ENCODE measurements at places on chromosomes 3 and 15.

DNA sequence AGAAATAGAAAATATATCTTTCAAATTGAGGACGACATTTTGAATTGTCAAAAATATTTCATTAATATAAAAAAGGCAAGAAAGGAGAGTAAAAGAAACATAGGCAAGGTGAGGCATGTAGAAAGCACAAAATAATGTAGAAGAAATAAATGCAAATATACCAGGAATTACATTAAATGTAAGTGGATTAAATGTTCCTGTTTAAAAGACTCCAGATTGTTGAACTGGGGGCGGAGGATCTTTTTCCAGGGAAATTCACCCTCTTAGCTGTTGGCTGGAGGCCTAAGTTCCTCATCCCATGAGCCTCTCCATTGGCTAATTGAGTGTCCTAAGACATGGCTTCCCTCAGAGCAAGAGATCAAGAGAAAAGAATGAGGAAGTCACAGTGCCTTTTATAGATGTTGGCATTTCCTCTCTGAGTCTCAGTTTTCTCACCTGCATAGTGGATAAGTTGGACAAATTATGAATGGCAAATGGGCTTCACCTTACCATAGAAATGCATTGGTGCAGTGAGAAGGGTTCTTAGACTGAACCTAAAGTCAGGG, 147.4 kb upstream of the SMAD3 start:
- no peak overlapping the region for H3K27ac ChIP-seq
- H3K36me3 ChIP-seq, result peaks cover 3% of the 10 kb centered on the region
- H3K27me3 ChIP-seq, result peaks cover 28% of the 10 kb centered on the region

DNA sequence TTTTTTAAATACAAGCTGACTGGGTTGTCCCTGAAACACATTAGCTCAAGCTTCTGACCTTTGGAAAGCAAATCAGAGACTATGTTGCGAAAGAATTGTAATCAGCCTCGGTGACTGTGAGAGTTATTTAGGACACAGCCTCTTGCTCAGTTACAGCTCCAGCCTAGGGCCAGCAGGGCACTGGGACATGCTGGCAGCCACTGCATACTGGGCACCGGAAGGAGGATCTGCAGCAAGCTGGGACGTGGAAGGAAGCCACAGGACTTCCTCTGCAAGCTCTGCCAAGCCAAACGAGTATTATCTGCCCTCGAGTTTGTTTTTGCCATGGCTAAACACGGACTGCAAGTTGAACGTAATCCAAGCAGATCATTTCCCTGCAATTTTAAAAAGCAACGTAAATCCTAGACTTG, 24.4 kb upstream of the COPG1 start:
- peaks cover 44% of the 10 kb centered on the region for H3K4me1 ChIP-seq
- H3K4me3 ChIP-seq, result peak overlapping the region; percentile 74
- peaks cover 2% of the 10 kb centered on the region for H3K36me3 ChIP-seq
- H3K27me3 ChIP-seq, result no peaks in the 10 kb centered on the region
- peak overlapping the region; percentile 84 for H3K27ac ChIP-seq

DNA sequence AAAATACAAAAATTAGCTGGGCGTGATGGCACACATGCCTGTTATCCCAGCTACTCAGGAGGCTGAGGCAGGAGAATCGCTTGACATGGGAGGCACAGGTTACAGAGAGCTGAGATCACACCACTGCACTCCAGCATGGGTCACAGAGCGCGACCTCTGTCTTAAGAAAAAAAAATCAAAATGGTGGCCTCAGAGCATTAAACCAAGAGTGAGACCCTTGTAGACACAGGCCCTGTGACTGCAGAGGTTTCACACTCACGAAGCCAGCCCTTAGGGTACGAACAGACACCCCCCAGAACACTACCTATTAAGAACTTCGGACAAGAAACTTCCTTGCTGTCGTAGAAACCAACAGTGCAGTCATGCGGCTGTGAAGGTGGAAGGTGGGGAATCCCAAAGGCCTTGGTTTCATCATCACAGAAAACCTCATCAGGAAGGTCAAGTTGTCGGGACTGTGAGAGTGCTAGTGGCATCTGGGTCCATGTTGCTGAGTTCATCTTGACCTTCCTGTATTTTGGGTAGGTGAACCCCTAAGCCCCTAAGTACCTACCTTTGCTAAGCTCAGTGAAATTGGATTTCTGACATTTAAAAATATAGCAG, 4.8 kb upstream of the PDE8A start:
- peaks cover 11% of the 10 kb centered on the region for H3K4me1 ChIP-seq
- DNase-seq, result no peak
- H3K36me3 ChIP-seq, result no peaks in the 10 kb centered on the region
- H3K4me3 ChIP-seq, result no peak overlapping the region

DNA sequence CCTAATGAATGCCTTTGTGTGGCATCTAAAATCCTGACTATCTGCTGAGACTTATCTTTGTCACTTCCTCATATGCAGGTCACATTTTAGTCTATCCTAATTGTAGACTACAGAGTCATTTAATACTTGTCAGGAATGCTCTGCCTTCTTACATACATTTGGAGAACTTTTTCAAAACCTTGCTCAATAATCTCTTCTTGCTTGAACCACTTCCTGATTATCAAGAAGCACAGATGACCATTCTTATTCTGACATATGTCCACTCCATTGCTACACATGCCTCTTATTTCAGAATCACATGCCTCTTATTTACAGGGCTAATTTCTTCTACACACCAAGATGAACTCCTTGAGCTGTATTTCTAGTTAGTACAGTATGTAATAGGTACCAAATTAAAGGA, 400.3 kb downstream of the TBC1D5 start:
- no peak for DNase-seq
- no peak overlapping the region for H3K4me3 ChIP-seq
- H3K27me3 ChIP-seq, result no peaks in the 10 kb centered on the region
- H3K36me3 ChIP-seq, result peaks cover 3% of the 10 kb centered on the region
- no peaks in the 10 kb centered on the region for H3K4me1 ChIP-seq
- H3K27ac ChIP-seq, result no peak overlapping the region

- H3K4me1 ChIP-seq, result no peaks in the 10 kb centered on the region
- no peak overlapping the region for H3K27ac ChIP-seq
- H3K4me3 ChIP-seq, result no peak overlapping the region
- no peak for DNase-seq
- H3K36me3 ChIP-seq, result no peaks in the 10 kb centered on the region
Observed at GRCh38 chr3:178588628-178589027, 52.4 kb downstream of the KCNMB2 start.

GRCh38 chr15:100768501-100768931, 111.1 kb upstream of the ALDH1A3 start:
- H3K4me3 ChIP-seq, result no peak overlapping the region
- H3K27ac ChIP-seq, result no peak overlapping the region
- no peaks in the 10 kb centered on the region for H3K4me1 ChIP-seq
- no peaks in the 10 kb centered on the region for H3K36me3 ChIP-seq
- no peak for DNase-seq

DNA sequence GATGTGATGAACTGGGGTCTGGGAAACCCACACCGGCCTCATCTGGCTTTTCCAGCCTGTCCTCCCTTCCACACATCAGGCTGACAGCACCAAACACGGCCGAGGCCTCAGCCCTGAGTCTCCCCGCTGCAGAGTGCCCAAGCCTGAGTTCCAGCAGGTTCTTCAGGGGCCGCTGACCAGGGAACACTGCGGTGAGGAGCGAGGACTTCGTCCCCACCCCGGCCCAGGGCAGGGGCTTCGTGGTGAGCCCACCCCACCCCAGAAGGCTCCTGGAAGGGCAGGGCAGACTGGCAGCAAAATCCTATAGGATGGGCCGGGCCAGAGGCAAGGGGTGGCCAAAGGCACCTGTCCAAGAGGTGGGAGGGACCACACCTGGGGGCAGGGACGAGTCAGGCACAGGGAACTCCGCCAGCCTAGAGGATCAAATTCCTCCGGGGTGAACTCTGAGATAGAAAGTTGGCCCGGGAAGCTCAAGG, at the start of gene SLC51A:
TSS of gene SLC51A (plus strand) at position 446 of the 476 bp plus-strand sequence. CDS start 179 bp downstream, outside the sequence.
- DNase-seq, result no peak
- H3K4me3 ChIP-seq, result peak within 1 kb of the TSS; percentile 24
- H3K4me1 ChIP-seq, result peaks cover 13% of the 10 kb centered on the region
- H3K27ac ChIP-seq, result peak within 1 kb of the TSS; percentile 74

- H3K27ac ChIP-seq, result no peak overlapping the region
- no peak for DNase-seq
- no peaks in the 10 kb centered on the region for H3K36me3 ChIP-seq
- no peak overlapping the region for H3K4me3 ChIP-seq
Observed at GRCh38 chr15:27250223-27250622, 279.2 kb downstream of the GABRG3 start.

DNA sequence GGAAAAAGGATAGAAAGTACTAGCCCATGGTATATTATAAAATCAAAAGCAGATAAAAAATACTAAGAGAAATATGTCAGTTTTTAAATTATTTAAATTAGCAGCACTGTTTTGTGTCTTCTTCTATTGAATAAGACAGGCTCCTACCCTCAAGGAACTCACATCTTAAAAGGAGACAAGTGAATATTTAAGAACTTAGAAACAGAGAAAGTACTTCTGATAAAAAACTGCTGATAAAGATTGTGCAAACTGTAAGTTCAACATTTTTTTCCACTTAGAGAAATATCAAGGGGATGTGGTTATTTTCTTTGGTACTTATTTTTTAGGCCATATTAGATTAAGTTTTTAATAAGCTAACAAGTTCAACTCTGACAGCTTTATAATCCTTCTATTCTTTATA, 3.0 kb upstream of the ANKRD28 start:
- peaks cover 76% of the 10 kb centered on the region for H3K4me1 ChIP-seq
- no peak for DNase-seq

GRCh38 chr3:70738291-70738681, 425.8 kb upstream of the MDFIC2 start:
- no peaks in the 10 kb centered on the region for H3K4me1 ChIP-seq
- H3K27ac ChIP-seq, result no peak overlapping the region
- no peak overlapping the region for H3K4me3 ChIP-seq
- no peak for DNase-seq
- no peaks in the 10 kb centered on the region for H3K36me3 ChIP-seq

DNA sequence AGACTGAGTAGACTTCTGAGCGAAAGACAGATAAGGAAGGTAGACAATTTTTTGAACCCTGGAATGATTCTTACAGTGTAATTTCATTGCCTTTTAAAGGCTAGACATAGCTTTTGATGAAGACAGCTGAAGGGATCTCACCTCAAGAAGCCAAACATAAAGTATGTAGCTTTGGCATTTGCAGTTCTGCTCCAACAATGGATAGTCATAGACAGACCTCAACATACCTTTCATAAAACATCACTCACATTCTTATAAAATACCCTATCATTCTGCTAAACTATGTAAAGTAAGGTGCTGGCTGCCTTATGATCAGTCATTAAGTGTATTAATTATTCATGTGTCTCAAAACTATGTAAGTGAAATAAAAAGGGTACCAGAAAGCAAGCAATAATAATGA, 70.0 kb downstream of the UBE3A start:
- H3K4me1 ChIP-seq, result peaks cover 8% of the 10 kb centered on the region
- peaks cover 61% of the 10 kb centered on the region for H3K36me3 ChIP-seq
- H3K27me3 ChIP-seq, result no peaks in the 10 kb centered on the region
